ENCODE measurements at places on chromosomes 1 and 21.

DNA sequence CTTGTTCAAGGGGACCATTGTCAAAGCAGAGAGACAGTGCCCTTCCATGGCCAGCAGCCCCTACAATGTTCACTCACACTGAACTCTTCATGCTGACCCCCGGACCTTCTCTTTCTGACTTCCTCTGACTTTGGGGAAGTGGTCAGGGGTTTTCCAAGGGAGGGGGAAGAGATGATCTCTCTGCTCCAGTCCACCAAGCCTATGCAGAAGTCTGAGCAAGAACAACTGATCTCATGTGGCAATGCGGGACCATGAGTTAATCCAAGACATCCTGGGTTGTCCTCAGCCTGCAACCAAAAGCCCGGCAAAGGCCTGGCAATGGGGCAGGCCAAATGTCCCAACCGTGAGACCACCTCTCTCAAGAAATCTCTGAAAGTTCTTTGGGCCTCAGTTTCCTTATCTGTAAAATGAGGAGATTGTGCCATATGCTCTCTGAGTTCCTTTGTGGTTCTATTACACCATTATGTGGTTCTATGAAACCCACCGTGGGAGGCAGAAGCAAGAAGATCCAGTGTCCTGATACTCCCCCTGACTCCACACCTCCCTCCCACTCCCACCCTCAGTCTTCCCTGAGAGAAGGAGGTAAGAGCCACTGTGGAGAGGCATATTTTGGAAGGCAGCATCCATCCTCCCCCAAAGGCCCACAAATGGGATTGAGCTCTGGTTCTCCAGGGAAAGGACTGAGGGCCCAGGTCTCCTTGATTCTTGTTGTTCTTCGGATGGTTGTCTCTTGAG, 11.8 kb upstream of the ARHGEF2 start:
- DNase-seq: no peak

- no peak for DNase-seq
Observed at GRCh38 chr1:186792870-186793581, 35.7 kb upstream of the PLA2G4A start.

GRCh38 chr1:68228851-68229250, 3.5 kb downstream of the WLS start:
- DNase-seq: no peak

GRCh38 chr1:202438393-202439174, 90.1 kb downstream of the PPP1R12B start:
- DNase-seq: no peak

- no peak for DNase-seq
Observed at GRCh38 chr1:155383406-155383805, 62.7 kb downstream of the RUSC1 start.

- no peak for DNase-seq
Observed at GRCh38 chr1:82367456-82367855, 566.7 kb downstream of the ADGRL2 start.

GRCh38 chr1:203351037-203351625, at the start of gene FMOD:
TSS of gene FMOD (minus strand) at chr1:203351122. CDS start at chr1:203348270, 2,852 bp downstream.
- no peak for DNase-seq

DNA sequence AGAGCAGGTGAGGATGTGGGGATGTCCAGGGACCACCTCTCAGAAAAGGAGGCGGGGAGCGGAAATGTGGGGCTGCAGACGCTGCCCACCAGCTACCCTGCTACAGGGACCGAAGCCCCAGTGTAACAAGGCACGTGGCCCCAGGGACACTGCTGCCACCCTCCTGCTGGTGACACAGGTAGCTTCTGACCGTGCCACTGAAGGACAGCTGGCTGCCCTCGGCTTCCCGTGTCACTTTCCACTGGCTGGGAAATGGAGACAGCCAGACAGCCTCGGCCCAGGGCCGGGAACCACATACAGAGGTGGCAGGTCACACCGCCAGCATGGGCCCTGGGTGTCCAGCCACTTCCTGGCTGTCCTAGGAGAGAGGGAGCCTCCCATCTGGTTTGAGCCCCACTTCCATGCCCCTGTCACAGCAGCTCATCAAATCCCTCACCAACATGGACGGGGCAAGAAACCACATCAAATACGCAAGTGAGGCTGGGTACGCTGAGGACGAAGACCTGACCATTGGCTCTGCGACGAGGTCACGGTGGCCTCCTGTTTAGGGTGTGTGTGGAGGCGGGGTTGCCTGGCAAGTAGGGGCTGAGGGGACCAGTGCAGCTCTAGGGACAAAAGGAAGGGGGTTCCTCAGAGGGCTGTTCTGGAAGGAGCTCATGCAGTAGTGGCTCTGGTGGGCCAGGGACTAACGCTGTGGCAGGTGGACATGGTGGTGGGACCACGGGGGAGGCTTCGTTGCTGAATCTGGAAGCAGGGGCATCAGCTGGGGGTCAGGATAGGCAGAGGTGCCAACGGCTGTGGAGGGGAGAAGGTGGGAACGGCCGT, 5.0 kb downstream of the PEX10 start:
- DNase-seq: no peak

DNA sequence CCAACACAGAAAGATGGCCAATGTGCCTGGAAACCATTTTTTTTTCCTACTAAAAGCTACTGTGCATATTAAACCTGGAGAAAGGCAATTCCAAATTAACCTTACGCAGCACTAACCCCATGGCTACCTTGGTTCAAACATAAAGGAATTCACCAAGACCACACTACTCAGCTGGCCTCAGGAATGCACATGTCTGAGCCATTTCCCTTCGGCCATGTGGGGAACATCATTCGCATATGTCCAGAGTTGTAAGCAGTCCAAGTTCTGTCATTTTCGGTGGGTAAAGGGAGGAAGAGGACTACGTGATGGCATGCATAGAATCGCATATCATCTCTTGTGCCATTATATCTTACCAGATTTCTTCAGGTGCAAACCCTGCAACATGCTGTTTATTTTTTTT, 175.4 kb downstream of the NTMT2 start:
- no peak for DNase-seq

DNA sequence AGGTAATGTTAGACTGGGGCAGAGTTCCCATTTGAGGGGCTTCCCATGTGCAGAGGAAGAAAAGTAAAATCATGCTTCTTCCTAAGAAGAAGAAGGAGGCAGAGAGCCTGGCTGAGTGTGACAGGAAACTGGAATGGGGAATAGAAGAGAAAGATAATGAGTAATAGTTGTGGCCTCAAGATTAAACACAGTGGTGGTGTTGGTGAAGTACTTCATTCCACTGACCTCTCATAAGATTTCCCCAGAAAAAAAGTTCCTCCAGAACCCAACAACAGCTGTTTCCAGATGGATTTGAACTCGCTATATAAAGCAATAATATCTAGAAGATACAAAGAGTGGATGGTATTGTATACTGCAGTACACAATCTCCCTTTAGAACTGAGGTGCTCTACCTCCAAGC, 13.0 kb downstream of the RGS1 start:
- no peak for DNase-seq

DNA sequence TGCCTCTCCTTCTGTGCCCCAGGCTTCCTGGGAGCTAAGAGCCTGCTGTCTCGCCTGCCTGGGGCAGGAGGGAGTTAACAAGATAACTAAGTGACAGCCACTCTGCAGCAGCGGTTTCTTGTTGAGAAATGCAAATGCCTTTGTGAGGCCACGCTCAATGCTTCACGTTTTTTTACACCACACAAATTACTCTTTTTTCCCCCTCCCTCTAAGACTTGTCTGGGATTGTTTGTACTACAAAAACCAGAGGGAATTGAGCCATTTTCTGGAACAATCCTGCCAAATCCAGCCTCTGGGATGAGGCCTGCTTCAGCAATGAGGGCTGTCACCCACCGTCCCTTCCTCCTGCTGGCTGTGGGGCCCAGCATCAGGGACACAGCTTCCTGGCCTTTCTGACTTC, 119.6 kb downstream of the ACTL8 start:
- no peak for DNase-seq

DNA sequence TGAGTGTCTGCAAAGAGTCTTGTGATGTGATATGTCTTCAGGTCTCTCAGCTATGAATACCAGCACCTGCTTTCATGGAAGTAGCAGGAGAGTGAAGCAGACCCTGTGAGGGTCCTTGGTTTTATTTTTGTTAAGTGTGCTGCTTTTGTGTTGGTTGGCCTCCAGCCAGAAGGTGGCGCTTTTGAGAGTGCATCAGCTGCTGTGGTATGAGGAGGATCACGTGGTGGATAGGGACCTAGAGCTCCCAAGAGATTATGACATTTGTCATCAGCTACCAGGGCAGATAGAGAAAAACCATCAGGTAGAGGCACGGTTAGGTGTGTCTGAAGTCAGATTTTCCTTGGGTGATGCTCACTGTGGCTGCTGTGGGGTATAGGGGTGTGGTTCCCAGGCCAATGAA, 1232.1 kb downstream of the MRPL39 start:
- no peak for DNase-seq

GRCh38 chr1:3051270-3052268, 17.4 kb upstream of the PRDM16 start:
- DNase-seq: no peak

DNA sequence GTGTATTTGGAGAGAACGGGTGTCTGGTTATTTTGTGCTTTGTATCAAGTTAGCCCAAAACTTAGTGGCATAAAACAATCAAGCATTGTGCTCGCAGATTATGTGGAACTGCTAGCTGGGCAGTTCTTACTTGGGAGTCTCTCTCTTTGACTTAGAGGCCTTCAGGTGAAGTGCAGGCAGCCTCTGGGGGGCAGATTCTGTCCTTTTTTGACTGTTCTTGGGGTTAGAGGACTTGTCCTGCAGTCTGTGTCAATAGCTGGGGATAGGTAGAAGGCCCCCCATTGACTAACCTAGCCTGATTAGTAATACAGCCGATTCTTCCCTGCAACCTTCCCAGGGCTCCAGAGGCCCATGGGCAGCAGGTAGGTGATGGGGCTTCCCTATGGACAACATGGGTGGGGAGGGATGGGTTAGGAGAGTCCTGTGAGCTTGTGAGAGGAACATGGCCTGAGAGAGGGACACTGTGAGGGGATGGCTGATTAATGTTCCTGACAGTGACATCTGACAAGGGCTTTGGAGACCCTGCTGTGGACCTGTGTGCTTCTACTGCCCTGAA, 37.2 kb upstream of the ACOT11 start:
- no peak for DNase-seq

DNA sequence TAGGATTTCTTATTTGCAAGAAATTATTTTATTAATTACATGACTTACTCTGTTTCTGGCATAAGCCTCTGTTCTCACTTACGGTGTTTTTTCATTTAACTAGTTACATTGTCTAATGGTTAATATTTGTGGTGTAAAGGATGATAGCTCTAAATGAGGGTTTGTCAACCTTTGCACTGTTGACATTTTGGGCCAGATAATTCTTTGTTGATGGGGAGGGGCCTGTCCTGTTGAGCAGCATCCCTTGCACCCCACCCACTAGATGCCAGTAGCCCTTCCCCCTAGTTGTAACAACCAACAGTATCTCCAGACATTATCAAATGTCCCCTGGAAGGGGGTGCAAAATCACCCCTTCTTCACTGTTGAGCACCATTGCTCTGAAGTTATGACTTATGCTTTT, 83.6 kb upstream of the SLC44A3 start:
- no peak for DNase-seq

DNA sequence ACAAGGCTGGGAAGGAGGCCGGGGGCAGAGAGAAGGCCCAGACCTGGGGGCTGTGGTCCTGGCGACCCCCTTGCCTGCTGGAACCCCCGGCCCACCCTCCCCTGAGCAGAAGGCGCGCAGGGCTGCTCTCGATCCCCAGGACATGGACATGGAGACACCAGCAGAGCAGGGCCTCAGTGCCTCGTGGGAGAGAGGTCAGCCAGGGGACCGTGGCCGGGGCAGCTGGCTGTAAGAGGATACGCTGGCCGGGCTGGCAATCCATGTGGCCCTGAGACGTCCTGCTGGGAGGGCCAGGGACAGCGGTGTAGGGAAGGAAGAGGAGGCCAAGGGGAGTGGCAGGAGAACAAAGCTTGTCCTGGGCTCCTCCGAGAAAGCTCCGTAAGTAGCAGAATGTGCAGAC, 132.2 kb downstream of the CASZ1 start:
- no peak for DNase-seq

GRCh38 chr1:118481126-118481525, 296.1 kb upstream of the SPAG17 start:
- no peak for DNase-seq

GRCh38 chr1:25609921-25610320, 6.7 kb upstream of the MAN1C1 start:
- no peak for DNase-seq

GRCh38 chr1:245853291-245853690, 653.8 kb downstream of the SMYD3 start:
- no peak for DNase-seq

- no peak for DNase-seq
Observed at GRCh38 chr21:46562964-46563607, 41.8 kb downstream of the S100B start.

DNA sequence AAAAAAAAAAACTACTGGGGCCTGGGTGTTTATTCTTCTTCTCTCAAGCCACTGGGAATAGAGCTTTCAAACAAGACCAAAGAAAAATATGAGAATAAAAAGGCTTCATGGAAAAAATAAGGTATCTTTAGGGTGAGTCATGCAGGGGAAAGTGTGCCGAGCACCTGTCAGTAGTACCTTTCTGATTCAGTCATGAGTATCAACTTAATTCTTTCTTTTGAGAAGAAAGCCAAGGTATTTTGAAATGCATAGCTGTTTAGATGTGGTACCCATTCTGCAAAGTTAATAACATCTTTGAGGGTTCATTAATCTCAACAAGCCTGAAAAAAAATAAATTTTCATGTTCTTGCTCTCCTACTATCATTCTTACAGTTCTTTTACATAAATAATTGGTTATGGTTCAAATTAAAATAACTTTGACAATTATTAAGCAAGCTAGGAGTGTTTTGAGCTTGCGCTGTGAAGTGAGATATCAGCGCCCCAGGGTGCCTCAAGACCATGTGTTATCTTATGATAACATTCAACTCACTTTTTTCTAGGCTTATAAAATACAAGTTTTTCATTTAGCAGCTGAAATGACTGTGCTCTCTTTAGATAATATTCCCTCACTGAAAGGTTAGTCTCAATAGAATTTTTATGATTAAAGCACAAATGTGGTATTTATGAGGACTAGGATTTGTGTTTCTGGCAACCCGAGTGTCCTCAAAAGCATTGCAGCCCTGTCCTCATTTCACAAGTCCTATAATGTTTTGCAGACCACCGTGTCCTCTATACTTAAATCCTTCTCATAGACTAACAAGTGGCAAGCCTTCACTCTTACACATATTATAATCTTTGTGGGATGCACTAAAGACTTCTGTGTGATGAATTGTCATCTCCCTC, 138.6 kb downstream of the SLC44A5 start:
- DNase-seq: no peak
